ENCODE measurements at places on chromosomes 6 and 20.
A peak's percentile ranks its signal among the peaks of the same experiment; 100 is the strongest.

GRCh38 chr6:1604158-1605003 is 5.3 kb upstream of the FOXC1 start:
- peak; percentile 56 for DNase-seq

DNA sequence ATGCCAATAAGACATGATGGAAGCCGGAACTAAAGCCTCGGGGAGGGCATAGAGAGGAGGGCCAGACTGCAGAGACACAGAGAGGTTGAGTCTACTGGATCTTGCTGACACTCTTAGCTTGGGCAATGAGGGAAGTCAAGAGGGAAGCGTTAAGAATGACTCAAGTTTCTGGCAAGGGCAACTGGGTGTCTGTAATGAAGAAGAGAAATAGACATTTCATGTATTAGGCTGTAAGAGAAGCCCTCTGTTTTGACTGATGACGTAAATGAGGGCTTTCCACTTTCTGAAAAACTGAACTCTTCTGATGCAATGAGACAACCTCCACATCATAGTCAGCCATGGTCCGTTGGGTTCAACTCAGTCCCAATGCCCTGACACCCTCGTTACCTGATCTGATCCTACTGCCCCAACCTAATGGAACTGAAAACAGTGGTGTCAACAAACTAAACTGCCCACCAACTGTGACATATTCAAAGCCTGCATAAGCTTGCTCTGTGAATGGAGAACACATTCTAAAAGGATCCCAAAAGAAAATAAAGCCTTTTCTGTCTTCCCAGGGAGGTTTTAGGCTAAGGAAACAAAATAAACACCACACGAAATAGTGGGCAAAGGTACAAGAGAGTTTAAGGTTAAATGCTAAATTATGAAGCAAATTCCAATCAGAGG is 45.8 kb upstream of the PNRC1 start:
- no peak for DNase-seq

DNA sequence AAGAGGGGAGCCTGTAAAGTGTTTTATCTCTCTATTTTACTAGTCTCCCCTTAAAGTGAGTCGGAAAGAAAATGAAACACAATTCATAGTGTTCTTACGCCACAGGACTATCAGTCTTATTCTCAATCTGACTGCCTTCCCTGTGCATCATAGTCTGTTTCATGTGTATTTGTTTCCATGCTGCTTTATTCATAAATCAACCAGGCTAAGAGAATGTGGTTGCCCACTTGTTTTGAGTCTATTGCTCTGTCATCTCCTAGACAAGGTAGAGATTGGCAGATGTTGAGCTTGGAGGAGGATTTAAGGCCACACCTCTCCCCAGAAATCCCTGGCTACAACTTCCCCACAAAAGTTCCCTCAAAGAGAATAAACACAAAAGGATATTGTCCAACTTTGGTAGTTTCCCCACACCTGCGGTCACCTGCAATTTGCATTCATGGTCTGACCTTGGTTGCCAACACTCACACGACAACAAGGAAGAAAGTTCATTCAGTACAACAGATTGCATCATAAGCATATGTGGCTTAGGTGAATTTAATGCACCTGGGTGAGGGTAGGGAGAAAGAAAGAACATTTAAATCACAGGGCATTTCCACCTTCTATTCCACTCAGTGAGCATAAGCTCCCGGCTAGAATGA is 167.1 kb upstream of the FBXL4 start:
- DNase-seq, result no peak

- DNase-seq, result no peak
Observed at GRCh38 chr6:33794910-33795623, 6.1 kb upstream of the LEMD2 start.

GRCh38 chr20:34311118-34312023 is 8.2 kb upstream of the AHCY start:
- DNase-seq, result no peak

GRCh38 chr6:84504025-84504424 is 260.4 kb downstream of the TBX18 start:
- no peak for DNase-seq

GRCh38 chr20:45339084-45339483 is 9.1 kb downstream of the SDC4 start:
- no peak for DNase-seq

DNA sequence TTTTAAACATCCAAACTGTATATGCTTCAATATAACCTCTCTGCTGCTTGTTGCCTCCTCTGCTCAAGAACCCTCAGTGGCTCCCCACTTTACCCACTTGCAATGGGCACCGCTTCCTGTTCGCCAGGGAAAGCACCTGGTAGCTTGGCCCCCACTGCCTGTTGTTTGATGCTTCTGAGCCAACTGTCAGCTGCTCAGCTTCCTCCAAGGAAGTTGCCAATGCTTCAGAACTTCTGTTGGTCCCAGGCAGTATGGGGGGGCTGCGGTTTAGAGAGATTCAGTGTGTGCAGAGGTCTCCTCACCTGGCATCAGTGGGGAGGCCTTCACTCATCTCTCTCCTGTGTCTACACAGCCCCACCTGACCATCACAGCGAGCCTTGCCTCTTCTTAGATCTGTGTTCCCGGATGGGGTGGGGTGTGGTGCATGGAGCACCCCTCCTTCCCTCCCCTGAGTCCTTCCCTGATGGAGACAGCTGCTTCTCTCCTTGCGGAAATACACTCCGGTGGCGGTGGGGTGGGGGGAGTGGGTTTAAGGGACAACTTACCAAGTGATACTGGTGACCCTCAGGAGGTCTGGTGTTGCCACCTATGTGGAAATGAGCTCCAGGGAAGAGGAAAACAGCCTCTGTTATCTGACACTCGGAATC is 308.1 kb downstream of the CDH26 start:
- no peak for DNase-seq

DNA sequence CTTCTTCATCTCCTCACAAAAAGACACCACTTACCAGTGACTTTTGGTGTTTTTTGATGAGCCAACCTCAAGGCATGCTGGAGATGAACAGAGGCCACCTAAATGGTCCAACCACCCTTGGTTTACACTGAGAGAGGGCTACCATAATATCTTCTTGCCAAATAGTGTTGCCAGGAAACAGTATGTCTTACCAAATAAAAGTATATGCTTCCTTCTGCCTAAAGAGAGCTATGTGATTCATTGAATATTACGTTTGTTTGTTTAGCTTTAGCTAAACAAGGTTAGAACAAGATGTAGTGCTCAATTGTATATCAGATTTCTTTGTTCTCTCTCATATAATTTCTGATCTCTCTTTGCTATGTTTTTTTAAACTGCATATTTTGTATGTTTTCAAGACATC is 40.6 kb upstream of the BMP6 start:
- DNase-seq, result no peak

- DNase-seq, result no peak
Observed at GRCh38 chr20:24011282-24011681, 22.7 kb upstream of the GGTLC1 start.

DNA sequence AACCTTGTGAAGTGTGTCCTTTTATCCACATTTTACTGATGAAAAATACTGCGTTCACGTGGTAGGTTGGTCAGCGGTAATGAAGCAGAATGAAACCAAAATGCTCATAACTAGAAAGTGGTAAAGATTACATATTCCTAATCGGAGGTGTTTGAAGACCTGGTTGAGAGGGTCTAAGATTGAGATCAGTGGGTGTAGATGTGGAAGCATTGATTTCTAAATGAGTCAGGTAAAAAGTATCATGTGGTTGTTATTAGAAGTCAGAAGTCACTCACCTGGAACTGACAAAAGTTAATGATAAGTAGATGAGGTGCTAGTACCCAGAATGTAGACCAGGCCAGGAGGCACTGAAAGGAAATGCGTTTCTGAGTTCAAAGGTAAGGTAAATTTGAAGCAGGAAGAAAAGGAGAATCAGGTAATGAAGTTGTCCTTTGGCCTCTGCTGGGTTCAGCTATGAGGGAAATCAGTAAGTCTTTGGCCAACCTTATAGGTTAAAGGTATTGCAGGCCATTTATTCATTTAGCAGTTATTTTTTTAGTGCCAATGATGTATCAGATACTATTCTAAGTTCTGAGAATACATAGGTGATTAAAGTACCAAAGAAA is 31.2 kb downstream of the FAM83B start:
- DNase-seq, result no peak

- no peak for DNase-seq
Observed at GRCh38 chr6:133396233-133396983, 155.3 kb downstream of the EYA4 start.

- no peak for DNase-seq
Observed at GRCh38 chr6:126440923-126441322, 101.0 kb downstream of the CENPW start.

DNA sequence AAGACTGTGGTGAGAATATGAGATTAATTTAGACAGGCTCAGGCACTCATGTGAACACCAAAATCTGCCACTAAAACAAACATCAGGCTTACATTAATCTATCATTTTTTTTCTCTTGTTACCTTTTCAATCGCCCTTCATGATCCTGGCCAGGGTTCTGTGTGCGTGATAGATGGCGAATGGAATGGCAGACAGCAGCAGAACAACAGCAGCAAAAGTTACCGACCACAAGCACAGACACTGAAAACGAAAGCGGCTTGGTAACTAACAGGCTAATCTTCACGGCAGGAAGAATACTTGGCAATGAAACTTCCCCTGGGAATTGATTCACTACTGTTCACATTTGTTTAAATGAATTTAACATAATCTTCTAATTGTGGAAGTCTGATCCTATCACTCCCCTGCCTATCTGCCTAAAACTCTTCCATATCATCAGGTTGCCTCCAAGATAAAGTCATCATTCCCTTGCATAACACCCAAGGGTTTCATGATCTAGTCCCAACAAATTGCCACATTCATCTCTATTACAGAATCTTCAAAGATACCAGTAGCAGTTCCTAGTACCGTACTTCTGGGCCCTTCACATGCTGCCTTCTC is 28.7 kb downstream of the PTPRK start:
- no peak for DNase-seq

Measured in activated CD4-positive, CD25-positive, alpha-beta regulatory T cell (primary cell).